Progenitor cell of endocrine pancreas (in vitro differentiated cells): ENCODE measurements at places on chromosomes 16 and 17.
A peak's percentile ranks its signal among the peaks of the same experiment; 100 is the strongest.

DNA sequence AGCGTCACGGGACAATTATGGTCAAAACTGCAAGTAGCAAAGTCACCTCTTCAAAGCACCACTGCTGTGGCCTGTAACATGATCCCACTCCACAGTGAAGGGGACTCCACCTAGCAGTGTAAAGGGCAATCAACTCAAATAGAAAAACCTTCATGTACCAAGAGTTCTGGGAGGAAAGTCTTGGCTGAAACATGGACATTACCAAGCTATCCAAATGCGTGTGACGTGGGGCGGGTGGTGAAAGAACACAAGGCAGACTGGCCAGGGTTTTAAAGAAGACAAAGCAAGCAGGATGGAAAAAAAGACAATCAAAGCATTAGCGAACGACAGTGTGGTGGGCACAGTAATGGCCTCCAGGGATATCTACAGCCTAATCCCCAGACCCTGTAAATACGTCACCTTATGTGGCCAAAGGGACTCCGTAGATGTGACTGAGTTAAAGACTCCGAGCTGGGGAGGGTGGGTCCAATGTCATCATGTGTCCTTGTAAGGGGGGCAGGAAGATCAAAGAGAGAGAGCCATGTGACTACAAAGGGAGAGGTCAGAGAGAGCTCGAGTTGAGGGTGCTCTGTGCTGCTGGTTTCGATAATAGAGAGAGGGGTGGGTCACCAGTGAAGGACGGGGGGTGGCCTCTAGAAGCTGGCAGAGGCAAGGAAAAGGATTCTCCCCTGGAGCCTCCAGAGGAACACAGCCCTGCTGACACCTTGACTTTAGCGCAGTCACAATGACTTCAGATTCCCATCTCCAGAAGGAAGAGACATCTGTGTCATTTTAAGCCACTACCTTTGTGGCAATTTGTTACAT lies 6.0 kb downstream of the HSDL1 start:
- H3K27ac ChIP-seq, result peak overlapping the region; percentile 93
- H3K4me3 ChIP-seq, result peak overlapping the region; percentile 43

GRCh38 chr16:58338205-58338604 lies 43.4 kb upstream of the PRSS54 start:
- H3K36me3 ChIP-seq, result no peaks in the 10 kb centered on the region
- no peak for DNase-seq

GRCh38 chr16:72789921-72790320 lies 258.0 kb downstream of the ZFHX3 start:
- no peak overlapping the region for H3K27ac ChIP-seq
- no peaks in the 10 kb centered on the region for H3K27me3 ChIP-seq
- no peak for DNase-seq
- H3K4me3 ChIP-seq, result no peak overlapping the region
- H3K36me3 ChIP-seq, result peaks cover 47% of the 10 kb centered on the region

- no peak overlapping the region for H3K27ac ChIP-seq
- DNase-seq, result no peak
- no peaks in the 10 kb centered on the region for H3K36me3 ChIP-seq
- peaks cover 2% of the 10 kb centered on the region for H3K27me3 ChIP-seq
- H3K4me3 ChIP-seq, result no peak overlapping the region
- peaks cover 4% of the 10 kb centered on the region for H3K4me1 ChIP-seq
Measured at GRCh38 chr16:58449768-58450167, 50.2 kb upstream of the NDRG4 start.

- no peak for DNase-seq
- no peaks in the 10 kb centered on the region for H3K4me1 ChIP-seq
- peaks cover 42% of the 10 kb centered on the region for H3K27me3 ChIP-seq
- H3K4me3 ChIP-seq, result no peak overlapping the region
Measured at GRCh38 chr16:19153876-19154275, 14.2 kb upstream of the SYT17 start.

DNA sequence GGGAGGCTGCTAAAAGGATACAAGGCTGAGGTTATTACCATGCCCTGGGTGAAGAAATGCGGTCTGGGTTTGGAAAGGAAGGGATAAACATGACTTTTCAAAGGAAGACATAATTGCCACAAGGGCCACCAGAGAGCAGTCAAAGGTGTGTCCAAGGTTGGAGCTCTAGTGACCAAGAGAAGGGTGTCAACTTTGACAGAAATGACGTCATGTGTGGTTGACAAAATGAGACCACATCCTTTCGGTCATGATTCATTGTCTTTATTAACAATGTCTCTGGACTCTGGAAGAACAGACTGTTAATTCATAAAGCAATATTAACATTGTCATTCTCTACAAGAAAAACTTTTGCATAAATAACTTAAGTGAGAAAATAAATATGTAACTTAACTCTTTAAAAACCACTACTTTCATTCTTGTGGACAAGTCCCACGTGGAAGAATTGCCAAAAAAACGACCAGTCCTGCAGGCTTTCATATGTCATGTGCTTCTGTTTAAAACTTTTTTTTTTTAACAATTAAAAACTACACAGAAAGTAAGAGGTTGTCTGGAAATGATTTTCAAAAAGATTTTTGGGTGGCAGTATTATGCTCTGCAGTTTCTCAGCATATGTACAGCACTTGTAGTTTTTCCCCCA lies 5.0 kb downstream of the SOST start:
- H3K36me3 ChIP-seq, result no peaks in the 10 kb centered on the region
- peaks cover 3% of the 10 kb centered on the region for H3K4me1 ChIP-seq
- H3K27ac ChIP-seq, result no peak overlapping the region
- H3K4me3 ChIP-seq, result no peak overlapping the region
- H3K27me3 ChIP-seq, result peaks cover 66% of the 10 kb centered on the region

GRCh38 chr17:74808714-74809430 lies 32.7 kb upstream of the NAT9 start:
- peaks cover 2% of the 10 kb centered on the region for H3K36me3 ChIP-seq
- no peak overlapping the region for H3K4me3 ChIP-seq
- no peaks in the 10 kb centered on the region for H3K27me3 ChIP-seq
- H3K27ac ChIP-seq, result no peak overlapping the region
- H3K4me1 ChIP-seq, result no peaks in the 10 kb centered on the region

DNA sequence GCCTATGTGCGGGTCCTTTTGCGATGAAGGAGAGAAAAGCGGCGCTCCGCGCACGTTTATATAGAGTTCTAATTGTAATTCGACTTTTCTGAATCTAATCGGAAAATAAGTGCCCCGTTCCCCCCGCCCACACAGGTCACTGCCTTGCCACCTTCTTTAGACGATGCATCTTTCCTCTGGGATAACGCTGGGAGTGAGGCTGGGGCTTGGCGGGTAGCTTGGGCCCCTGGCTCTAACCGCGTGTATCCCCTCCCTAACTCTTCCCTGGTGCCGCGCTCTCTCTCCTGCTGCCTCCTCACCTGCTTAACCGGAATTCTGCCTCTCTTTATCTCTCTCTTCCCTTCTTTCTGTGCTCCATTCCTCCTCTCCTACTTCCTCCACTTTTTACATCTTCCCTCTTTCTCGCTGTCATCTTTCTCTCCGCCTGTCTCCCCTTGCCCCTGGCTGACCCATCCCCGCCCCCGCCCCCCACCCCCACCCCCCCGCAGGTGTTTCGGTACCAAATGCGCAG lies 2.6 kb downstream of the LHX1 start:
- peaks cover 29% of the 10 kb centered on the region for H3K4me1 ChIP-seq
- DNase-seq, result no peak
- H3K27ac ChIP-seq, result peak overlapping the region; percentile 5
- H3K27me3 ChIP-seq, result peaks cover 85% of the 10 kb centered on the region
- H3K36me3 ChIP-seq, result peaks cover 1% of the 10 kb centered on the region

DNA sequence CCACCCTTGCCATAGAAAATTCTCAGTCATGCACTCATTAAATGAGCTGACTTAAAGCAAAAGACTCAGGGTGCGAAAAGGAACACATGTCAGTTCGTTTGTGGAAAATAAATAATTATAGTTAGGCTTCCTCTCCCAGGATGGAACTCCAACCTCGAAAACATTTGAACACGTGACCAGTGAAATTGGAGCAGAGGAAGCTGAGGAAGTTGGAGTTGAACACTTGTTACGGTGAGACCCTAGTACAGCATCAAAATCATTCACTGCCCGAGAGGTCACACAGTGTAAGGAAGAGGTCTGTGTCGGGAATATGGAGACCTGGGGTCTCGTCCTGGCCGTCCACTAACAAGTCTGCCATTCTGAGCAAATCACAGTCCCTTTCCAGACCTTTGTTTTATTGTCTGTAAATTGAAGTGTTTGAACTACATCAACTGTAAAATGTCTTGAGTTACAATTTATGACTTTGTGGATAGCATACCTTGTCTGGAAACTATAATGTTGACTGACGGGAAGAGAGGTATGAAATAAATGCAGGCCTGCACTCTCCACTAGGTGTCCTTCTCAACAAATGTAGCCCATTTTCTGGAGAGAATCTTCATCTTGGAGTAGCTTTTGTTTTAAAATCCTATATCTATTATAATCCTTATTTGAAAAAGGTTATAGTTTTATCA lies 7.7 kb downstream of the PSMD7 start:
- H3K4me1 ChIP-seq, result no peaks in the 10 kb centered on the region
- H3K27me3 ChIP-seq, result no peaks in the 10 kb centered on the region
- no peak overlapping the region for H3K4me3 ChIP-seq
- H3K36me3 ChIP-seq, result peaks cover 27% of the 10 kb centered on the region
- H3K27ac ChIP-seq, result no peak overlapping the region
- DNase-seq, result no peak

DNA sequence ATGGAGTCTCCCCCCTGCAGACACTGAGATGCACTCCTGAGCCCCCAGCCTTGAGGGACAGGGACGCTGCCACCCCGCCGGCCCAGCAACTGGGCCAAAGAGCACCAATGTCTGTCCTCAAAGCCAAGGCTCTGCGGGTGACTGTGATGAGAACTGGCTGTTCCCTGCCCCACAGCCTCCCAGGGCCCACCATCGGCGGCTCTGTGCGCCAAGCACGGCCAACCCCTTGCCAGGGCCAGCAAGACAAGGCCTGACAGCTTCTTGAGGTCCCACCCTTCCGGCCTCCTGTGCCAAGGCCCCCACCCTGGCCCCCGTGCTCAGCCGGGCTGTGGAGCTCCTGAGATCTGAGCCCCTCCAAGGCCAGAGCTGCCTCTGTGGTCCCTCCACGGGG lies 34.2 kb upstream of the PABPN1L start:
- H3K4me3 ChIP-seq, result no peak overlapping the region
- no peaks in the 10 kb centered on the region for H3K27me3 ChIP-seq
- H3K36me3 ChIP-seq, result no peaks in the 10 kb centered on the region
- no peaks in the 10 kb centered on the region for H3K4me1 ChIP-seq

DNA sequence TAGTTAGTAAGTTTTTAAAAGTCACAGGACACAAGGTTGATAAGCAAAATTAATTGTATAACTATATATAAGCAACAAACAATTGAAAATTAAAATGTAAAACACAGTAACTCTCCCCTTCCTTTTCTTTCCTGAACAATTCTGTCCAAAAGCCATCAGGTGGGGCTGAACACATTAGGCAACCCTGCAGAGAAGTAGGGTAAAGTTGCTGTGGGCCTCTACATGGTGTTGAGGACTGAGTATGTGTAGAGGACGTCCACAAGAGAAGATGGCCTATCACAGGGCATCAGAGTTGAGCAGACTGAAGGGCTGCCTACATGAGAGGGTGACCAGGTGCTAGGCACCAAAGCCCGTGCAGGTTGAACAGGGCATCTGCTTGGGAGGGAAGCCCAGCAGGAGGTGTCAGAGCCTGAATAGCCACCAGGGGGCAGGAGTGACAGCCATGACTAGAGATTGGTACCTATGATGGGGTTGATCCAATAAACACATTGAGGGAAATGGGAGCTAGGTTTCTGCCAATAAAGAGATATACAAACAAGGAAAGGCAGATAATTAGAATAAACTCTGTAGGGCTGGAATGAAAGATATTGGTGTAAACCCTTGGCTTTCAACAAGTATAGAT lies 415.1 kb downstream of the NPIPA8 start:
- no peak overlapping the region for H3K27ac ChIP-seq
- H3K4me3 ChIP-seq, result no peak overlapping the region
- no peaks in the 10 kb centered on the region for H3K27me3 ChIP-seq
- no peaks in the 10 kb centered on the region for H3K4me1 ChIP-seq
- DNase-seq, result no peak

- H3K4me1 ChIP-seq, result peaks cover 35% of the 10 kb centered on the region
- peak overlapping the region; percentile 100 for H3K27ac ChIP-seq
- DNase-seq, result no peak
- peak overlapping the region; percentile 97 for H3K4me3 ChIP-seq
- no peaks in the 10 kb centered on the region for H3K27me3 ChIP-seq
Measured at GRCh38 chr17:73232587-73233373, 28.9 kb downstream of the CPSF4L start.

DNA sequence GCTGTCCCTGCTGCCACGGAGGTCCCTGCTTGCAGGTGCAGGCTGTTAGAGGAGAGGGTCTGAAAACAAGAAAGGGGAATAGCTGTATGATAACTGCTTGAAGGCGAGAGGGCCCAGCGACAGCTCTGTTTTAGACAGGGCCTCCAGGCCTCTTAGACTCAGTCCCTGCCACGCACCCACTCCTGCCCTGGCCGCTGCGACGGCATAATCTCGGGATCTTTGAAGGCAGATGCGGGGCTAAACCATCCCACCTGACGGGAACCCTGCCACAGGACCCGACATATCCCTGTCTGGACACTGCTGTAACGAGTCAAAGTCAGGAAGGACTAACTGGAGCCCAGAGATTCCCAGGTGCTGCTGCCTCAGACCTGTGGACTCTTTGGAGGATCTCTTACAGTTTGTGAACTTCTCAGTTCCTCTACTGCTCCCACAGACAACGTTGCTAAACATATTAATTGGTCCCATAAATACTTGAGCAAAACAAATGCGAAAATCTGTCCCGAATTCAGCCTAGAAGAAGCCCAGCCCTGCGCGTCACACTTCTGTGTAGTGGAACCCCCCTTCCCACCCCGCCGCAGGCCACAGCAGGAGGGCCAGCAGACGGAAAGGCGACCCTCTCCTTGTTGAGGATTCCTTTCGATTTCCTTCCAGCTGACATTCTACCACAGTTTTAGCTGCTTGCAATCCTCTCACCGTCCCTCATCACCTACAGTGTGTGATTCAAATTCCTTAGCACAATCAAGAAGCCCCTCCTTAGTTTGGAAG lies 998 bp upstream of the TMEM11 start:
- DNase-seq, result no peak
- no peaks in the 10 kb centered on the region for H3K27me3 ChIP-seq
- H3K4me1 ChIP-seq, result peaks cover 26% of the 10 kb centered on the region
- H3K27ac ChIP-seq, result peak overlapping the region; percentile 90
- peak overlapping the region; percentile 79 for H3K4me3 ChIP-seq

- H3K36me3 ChIP-seq, result no peaks in the 10 kb centered on the region
- H3K4me1 ChIP-seq, result no peaks in the 10 kb centered on the region
- no peak overlapping the region for H3K27ac ChIP-seq
- peaks cover 13% of the 10 kb centered on the region for H3K27me3 ChIP-seq
Measured at GRCh38 chr16:50478773-50479149, 69.4 kb upstream of the NKD1 start.
